Right cardiac atrium (tissue), 5 donors: ENCODE measurements at places on chromosomes 2 and 18.

- DNase-seq = no peak
These were observed 469.2 kb upstream of the TNP1 start for GRCh38 chr2:217329023-217329431.

- no peak for DNase-seq
These were observed 125.8 kb upstream of the CD226 start for GRCh38 chr18:70073432-70073831.

GRCh38 chr2:167595839-167596471 is 651.4 kb downstream of the STK39 start:
- no peak for DNase-seq

DNA sequence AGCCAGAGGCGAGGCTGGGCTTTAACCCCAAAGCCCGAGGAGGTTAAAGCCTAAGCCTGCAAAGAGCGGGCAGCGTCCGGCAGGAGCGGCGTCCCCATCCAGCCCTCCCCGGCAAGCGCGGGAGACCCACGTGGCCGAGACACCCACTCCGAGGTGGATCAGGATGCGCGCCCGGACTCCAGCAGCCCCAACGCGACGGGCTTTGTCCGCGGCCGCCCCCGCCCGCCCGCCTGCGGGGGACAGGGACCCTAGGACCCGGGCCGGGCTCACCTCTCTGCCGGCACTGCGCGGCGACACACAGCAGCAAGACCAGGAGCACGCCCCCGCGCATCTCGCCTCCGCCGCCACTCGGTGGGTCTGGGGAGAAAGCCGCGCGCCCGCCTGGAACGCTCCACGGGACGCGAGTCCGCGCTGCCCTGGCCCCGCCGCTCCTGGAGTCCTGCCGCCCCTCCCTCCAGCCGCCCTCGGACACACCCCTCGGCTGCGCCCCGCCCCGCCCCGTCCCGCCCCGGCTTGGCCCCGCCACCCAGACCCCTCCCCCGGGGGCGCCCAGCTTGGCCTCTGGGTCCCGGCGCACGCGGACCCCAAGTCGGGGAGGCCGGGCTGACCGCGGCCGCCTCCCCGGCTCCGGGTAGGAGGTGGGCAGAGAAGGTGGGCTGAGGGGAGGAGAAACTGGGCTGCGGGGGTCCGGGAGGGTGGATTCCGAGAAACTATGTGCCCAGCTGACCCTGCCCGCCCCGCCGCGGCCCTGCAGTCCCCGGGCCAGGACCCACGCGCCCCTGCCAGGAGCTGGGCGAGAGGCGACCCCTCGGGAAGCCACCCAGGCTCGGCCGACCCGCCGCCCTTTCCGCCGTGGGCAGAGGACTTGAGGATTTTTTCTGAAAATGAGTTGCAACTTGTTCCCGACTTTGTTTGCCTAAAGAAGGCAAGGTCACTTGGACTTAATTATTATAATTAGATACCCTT is at the start of gene LAMA1:
Gene LAMA1, minus strand, starts transcription at position 408 of the 966 bp plus-strand sequence. Its CDS starts 77 bp downstream, at position 331.
- DNase-seq = peak; percentile 49

DNA sequence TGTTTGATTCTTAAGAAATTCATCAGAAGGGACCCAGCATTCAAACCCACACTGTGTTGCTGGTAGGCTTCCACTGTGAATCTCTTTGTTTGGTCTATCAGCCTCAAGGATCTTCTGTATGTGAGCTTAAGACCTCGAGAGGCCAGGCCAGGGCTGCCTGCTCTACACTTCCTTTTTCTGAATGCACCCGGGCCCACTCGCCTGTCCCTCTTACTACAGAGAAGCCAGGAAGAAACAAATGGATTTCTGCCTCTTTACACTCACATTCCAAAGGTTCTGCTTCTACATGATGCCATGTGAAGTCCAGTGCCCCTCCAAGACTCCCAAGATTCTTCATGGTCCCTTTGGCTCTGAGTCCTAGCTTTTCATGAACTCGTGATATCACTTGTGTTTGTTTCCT is 25.4 kb upstream of the MRPL19 start:
- no peak for DNase-seq

DNA sequence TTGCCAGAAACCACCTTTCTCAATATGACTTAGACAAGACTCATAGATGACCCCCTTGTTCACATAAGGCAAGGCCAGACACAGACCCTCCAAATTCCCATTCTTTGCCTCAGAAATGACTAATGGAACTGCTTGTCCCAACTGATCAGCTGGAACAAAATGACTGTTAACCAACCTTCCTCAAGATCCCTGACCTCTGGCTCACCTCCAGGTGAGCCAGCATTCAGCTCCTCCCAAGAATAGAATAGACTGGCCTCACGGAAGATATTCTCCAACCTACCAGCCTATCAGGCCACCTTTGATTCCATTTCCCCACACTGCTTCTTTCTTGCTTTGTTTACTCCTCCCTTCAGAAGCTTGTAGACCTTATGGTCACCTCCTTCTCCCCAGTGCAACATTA is 195.7 kb upstream of the VWC2L start:
- no peak for DNase-seq

DNA sequence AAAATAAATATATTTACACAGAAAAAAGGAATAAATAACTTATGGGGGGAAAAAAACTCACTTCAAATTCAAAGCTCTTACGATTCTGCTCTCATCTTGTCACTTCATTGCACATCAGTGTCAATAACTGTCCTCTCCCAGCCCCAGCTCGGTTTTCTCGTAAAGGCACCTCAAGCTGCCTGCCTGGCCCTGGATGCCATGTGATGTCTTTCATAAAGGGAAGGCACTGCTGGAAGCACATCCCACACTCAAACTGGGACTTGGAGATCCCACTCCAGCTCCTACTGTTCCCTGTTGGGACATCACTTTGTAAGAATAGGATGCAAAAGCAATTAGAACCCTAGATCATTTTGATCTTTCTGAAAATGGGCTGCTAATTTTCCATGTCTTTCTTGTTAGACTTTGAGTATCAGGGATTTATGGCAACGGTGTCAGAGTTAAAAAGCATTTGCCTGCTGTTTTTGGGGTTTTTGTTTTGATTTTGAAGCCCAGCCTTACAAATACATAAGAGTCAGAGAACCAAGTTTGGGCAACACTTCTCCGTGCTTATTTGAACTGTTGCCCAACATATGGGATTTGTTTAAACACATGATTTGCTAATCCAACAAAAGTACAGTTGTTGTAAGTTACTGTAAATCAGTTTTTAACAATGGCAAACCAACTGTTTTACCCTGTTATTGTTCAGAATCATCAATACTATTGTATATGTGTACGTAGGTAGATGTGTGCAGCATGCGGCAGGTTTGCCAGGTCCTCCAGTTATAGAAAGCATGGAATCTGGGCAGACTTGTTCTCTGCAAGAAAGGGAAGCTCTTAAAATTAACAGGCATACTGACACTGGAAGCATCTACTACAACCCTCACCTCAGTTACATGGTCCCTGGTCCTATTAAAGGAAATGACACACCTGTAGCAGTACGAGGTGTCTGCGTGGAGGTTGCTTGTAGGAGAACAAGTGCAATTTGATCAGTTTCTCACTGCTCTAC is 20.6 kb downstream of the SERTAD2 start:
- no peak for DNase-seq

DNA sequence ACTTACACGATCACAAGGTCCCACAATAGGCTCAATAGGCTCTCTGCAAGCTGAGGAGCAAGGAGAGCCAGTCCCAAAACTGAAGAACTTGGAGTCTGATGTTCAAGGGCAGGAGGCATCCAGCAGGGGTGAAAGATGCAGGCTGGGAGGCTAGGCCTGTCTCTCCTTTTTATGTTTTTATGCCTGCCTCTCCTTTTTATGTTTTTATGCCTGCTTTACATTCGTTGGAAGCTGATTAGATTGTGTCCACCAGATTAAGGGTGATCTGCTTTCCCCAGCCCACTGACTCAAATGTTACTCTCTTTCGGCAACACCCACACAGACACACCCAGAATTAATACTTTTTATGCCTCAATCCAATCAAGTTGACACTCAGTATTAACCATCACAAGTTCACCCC is 9.9 kb upstream of the GYPC start:
- DNase-seq = no peak
